Diencephalon (tissue), 1 donor: ENCODE measurements at places on chromosomes 13 and 19. TPM values are rescaled to one million over a fixed set of nuclear protein-coding genes. Genes with fewer than 3 reads are reported as not detected.

The PTPRS gene
- 269 TPM for total RNA-seq

The GRK1 gene
- total RNA-seq = 0.46 TPM

The SOX1 gene
- 14.1 TPM for total RNA-seq

The RGCC gene
- 27.9 TPM for total RNA-seq

The MBD3L3 gene
- total RNA-seq = not detected

The KLF12 gene
- total RNA-seq = 69.4 TPM

The RAB8A gene
- total RNA-seq = 42.2 TPM

The FCHO1 gene
- 30.0 TPM for total RNA-seq

The GRIN2D gene
- total RNA-seq = 15.7 TPM

The FFAR2 gene
- 0.23 TPM for total RNA-seq

The ZNF793 gene
- 44.5 TPM for total RNA-seq

The MADCAM1 gene
- 2.8 TPM for total RNA-seq

The ATP7B gene
- total RNA-seq = 13.1 TPM

The KLC3 gene
- total RNA-seq = 1.8 TPM

The LILRA2 gene
- 0.46 TPM for total RNA-seq

The CALR3 gene
- not detected for total RNA-seq

The TTC9B gene
- 45.7 TPM for total RNA-seq

The KIRREL2 gene
- 1.8 TPM for total RNA-seq

The ZNF681 gene
- 20.1 TPM for total RNA-seq

The RETN gene
- total RNA-seq = 0.92 TPM

The LGALS4 gene
- total RNA-seq = 0.69 TPM

The CYP2F1 gene
- total RNA-seq = not detected

The AMER2 gene
- total RNA-seq = 99.9 TPM

The SPRY2 gene
- total RNA-seq = 36.2 TPM

The OR7D2 gene
- not detected for total RNA-seq

The NLRP5 gene
- total RNA-seq = under 0.01 TPM

The SLAIN1 gene
- total RNA-seq = 280 TPM

The MAP4K1 gene
- total RNA-seq = 1.2 TPM

The GJA3 gene
- total RNA-seq = not detected

The SELENOV gene
- not detected for total RNA-seq

The ELANE gene
- 0.69 TPM for total RNA-seq

The AP1M1 gene
- 40.8 TPM for total RNA-seq

The SCAMP4 gene
- 16.1 TPM for total RNA-seq

The C1QTNF9B gene
- not detected for total RNA-seq

The ZNF813 gene
- 5.5 TPM for total RNA-seq

The TRPC4 gene
- total RNA-seq = 16.8 TPM

The CCDC70 gene
- not detected for total RNA-seq

The GPR18 gene
- total RNA-seq = not detected
